ENCODE measurements at places on chromosomes 7 and 10.

DNA sequence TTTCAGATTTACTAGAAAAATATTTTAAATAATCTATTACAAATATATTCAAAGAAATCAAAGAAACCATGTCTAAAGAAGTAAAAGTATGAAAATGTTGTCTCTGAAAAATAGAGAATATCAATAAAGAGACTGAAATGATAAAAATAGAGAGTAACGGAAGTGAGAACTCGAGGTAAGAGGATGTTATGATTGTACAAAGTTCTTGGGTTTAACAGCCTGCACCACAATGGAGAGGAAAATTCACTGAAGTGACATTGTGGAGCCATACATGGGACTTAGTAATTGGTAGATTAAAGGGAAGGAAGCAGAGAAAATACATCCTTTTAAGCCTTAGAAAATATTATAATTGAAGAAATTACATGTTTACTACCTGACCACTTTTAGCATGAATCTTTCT lies 77.9 kb downstream of the THSD7A start:
- no peak for DNase-seq

GRCh38 chr7:11847336-11847735 lies 15.3 kb upstream of the THSD7A start:
- DNase-seq = peak; percentile 29

GRCh38 chr10:79162861-79163665 lies 94.3 kb downstream of the ZMIZ1 start:
- peak; percentile 69 for DNase-seq

DNA sequence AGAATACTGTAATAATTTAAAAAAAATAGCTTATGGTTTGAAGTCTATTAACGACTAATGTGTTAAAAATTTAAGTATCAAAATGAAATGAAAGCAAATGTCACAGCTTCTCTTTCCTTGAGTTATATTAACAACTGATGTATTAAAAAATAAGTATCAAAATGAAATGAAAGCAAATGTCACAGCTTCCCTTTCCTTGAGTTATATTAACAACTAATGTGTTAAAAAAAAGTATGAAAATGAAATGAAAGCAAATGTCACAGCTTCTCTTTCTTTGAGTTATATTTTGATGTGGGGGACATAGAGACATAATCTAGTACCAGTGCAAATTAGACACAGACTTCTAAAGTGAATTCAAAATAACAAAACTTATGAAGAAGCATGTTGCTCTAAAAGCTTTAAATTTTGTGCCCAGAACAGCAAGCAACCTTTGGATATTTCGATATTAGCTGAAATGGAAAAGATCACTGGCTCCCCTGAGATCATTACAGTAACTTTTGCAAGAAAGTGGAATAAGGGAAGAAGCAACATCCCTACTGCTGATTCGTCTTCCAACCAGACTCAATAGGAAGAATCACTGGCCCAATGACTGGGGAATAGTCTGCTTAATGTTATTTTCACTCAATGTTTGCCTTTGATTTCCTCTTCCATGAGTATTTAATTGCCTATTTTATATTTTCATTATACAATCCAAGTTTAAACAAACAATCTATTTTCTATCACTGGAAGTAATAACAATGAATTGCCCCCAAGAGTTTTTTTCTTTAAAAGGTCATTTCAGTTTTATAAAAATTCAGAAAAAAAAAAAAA lies 8.0 kb downstream of the SKAP2 start:
- DNase-seq = no peak

- no peak for DNase-seq
These were observed 124.2 kb downstream of the FAM53B start for GRCh38 chr10:124619802-124620490.

GRCh38 chr10:84348860-84349259 lies 20.5 kb downstream of the CCSER2 start:
- DNase-seq = peak; percentile 75

All from iris pigment epithelial cell (primary cell).